IMR-90 (cell line): ENCODE measurements at places on chromosomes 3 and 15.

DNA sequence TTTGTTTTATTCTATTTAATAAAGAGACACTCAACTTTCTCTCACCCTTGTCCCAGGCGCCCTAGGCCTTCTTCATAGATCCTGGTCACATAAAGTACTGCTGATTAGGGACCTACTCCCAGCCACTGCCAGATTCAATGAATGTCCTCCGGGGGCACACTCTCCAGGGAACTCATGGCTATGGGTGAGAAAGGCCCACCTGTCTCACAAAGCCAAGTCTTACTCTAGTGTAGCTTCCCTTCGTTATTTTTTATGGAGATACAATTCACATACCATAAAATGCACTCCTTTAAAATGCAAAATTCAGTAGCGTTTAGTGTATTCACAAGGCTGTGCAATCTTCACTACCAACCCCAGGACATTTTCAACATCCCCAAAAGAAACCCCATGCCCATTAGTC, 87.8 kb downstream of the ADCY5 start:
- H3K27me3 ChIP-seq = peaks cover 46% of the 10 kb centered on the region
- H3K4me1 ChIP-seq = no peaks in the 10 kb centered on the region
- no peak overlapping the region for H3K27ac ChIP-seq
- H3K36me3 ChIP-seq = no peaks in the 10 kb centered on the region

- H3K36me3 ChIP-seq = no peaks in the 10 kb centered on the region
- no peak overlapping the region for H3K4me3 ChIP-seq
- 0 out of 2 replicates have a peak, but pooled peaks cover 3% of the 10 kb centered on the region for H3K4me1 ChIP-seq
Observed at GRCh38 chr3:78919021-78919755, 848.6 kb downstream of the ROBO1 start.

DNA sequence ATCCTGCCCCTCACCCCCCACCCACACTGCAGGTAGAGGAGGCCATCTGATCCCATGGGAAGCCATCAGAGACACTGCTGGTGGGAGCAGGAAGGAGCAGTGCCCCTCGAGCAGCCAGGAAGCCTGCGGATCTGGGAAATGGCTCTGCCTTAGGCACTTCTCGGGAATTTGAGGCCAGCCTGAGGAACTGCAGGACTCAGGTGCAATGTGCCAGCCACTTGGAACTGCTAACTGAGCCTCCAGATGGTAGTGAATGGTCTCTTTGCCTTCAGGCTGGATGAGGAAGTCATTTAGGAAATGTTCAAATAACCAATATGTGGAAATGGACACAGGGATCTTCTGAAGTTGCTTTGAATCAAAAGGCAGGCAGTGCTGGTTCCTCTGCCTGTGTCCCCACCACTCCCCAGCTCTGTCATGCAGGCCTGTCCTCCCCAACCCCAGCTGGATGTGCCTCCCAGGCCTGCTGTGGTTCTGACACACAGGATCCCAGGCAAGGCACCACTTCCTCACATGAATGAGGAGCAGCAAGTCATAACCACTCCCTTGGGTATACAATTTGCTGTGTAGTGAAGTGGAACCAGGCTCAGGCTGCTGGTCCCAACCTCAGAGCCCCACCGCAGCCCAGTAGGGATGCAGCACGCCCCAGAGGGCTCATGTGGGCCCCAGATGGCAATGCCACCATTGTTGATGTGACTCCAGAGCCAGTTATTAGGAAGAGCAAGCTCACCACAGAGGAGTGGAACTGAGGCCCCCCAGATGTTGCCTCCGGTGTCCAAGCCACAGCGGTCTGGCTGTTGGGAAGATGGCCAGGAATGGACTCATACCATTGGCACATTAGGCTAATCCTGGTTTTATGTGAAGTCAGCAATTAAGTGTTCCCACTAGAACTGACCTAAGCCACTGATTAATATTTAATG, 46.5 kb upstream of the LIMD1 start:
- H3K27me3 ChIP-seq = no peaks in the 10 kb centered on the region
- H3K27ac ChIP-seq = no peak overlapping the region
- DNase-seq = no peak

DNA sequence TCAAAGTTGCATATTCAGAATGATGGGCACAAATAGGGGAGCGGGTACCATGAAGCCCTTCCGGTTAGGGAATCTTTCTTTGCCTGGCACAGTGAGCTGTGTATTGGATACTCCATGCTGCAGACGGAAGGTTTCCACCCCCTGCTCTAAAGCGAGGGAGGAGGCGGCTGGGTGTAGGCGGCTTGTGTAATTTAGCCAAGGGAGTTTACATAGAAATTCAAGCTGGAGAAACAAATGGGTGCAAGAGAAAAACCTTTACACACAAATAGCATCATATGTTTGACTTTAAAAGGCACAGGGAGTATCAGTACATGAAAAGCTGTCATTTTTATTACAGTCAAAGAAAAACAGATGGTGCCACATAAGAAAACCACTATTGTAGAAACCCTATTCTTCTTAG, 59.3 kb upstream of the ADCY5 start:
- no peaks in the 10 kb centered on the region for H3K27me3 ChIP-seq
- DNase-seq = no peak
- H3K4me3 ChIP-seq = no peak overlapping the region
- no peak overlapping the region for H3K27ac ChIP-seq
- H3K4me1 ChIP-seq = peaks cover 6% of the 10 kb centered on the region; the same call in 1 of the 2 replicates

GRCh38 chr3:149277331-149277813, 55.7 kb upstream of the CP start:
- peaks cover 4% of the 10 kb centered on the region; the same call in 1 of the 2 replicates for H3K4me1 ChIP-seq
- peak; percentile 84 for DNase-seq
- no peaks in the 10 kb centered on the region for H3K36me3 ChIP-seq
- H3K27me3 ChIP-seq = no peaks in the 10 kb centered on the region
- H3K27ac ChIP-seq = no peak overlapping the region

GRCh38 chr3:445960-446359, 249.4 kb downstream of the CHL1 start:
- no peak for DNase-seq
- H3K27ac ChIP-seq = no peak overlapping the region
- H3K4me3 ChIP-seq = no peak overlapping the region
- H3K4me1 ChIP-seq = no peaks in the 10 kb centered on the region
- H3K36me3 ChIP-seq = no peaks in the 10 kb centered on the region

- H3K36me3 ChIP-seq = no peaks in the 10 kb centered on the region
- no peak for DNase-seq
- H3K4me1 ChIP-seq = no peaks in the 10 kb centered on the region
- no peak overlapping the region for H3K4me3 ChIP-seq
Observed at GRCh38 chr15:42073418-42073817, 20.9 kb downstream of the PLA2G4D start.

GRCh38 chr15:57205996-57206395, 170.3 kb upstream of the CGNL1 start:
- H3K27ac ChIP-seq = no peak overlapping the region
- H3K4me1 ChIP-seq = peaks cover 2% of the 10 kb centered on the region; the same call in 1 of the 2 replicates
- no peak for DNase-seq
- H3K4me3 ChIP-seq = no peak overlapping the region
- peaks cover 3% of the 10 kb centered on the region; the same call in 1 of the 2 replicates for H3K36me3 ChIP-seq

GRCh38 chr3:195570344-195570743, 13.4 kb downstream of the APOD start:
- no peaks in the 10 kb centered on the region for H3K4me1 ChIP-seq
- no peak overlapping the region for H3K27ac ChIP-seq
- no peak overlapping the region for H3K4me3 ChIP-seq
- peaks cover 49% of the 10 kb centered on the region for H3K27me3 ChIP-seq
- no peaks in the 10 kb centered on the region for H3K36me3 ChIP-seq

- H3K27me3 ChIP-seq = no peaks in the 10 kb centered on the region
- no peak overlapping the region for H3K4me3 ChIP-seq
- H3K27ac ChIP-seq = no peak overlapping the region
- DNase-seq = no peak
- peaks cover 3% of the 10 kb centered on the region for H3K36me3 ChIP-seq
Observed at GRCh38 chr15:52028431-52029093, 9.5 kb downstream of the MAPK6 start.

DNA sequence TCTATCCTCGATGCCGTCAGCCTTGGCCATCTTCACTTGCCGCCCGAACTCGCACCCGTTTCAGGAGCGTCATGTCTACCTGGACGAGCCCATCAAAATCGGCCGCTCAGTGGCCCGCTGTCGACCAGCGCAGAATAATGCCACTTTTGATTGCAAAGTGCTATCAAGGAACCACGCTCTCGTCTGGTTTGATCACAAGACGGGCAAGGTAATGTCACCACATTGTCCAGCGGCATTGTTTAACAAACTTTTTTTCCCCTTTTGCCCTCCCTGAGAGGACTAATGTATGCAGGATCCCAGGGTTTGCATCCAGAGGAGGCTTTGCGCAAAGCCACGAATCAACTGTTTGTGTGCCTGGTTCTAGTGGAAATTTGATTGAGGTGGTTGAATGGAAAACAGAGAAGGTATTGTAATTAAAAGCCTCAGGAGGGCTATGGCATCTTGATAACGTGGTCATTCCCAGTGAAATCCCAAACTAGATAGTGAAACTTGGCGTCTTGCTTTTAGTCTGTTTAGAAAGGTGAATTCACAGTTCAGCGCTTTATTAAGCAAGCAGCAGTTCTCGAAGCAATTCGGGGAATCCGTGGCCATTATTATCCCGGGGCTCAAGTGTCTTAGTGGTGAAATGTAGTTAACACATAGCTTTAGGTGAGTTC, 1.7 kb downstream of the SLMAP start:
- peaks cover 4% of the 10 kb centered on the region for H3K4me1 ChIP-seq
- H3K36me3 ChIP-seq = peaks cover 6% of the 10 kb centered on the region; the same call in 1 of the 2 replicates
- peak overlapping the region; percentile 33; the same call in 1 of the 2 replicates for H3K27ac ChIP-seq
- no peaks in the 10 kb centered on the region for H3K27me3 ChIP-seq
- H3K4me3 ChIP-seq = peak overlapping the region; percentile 84

GRCh38 chr3:120350401-120350941, 1.3 kb upstream of the LRRC58 start:
- H3K27ac ChIP-seq = peak overlapping the region; percentile 48; the same call in 1 of the 2 replicates
- no peaks in the 10 kb centered on the region for H3K36me3 ChIP-seq
- H3K4me1 ChIP-seq = peaks cover 5% of the 10 kb centered on the region
- H3K4me3 ChIP-seq = no peak overlapping the region
- peaks cover 7% of the 10 kb centered on the region; the same call in 1 of the 2 replicates for H3K27me3 ChIP-seq

- H3K27me3 ChIP-seq = no peaks in the 10 kb centered on the region
- no peaks in the 10 kb centered on the region for H3K36me3 ChIP-seq
- DNase-seq = no peak
- no peaks in the 10 kb centered on the region for H3K4me1 ChIP-seq
- no peak overlapping the region for H3K4me3 ChIP-seq
- H3K27ac ChIP-seq = no peak overlapping the region
Observed at GRCh38 chr3:140456974-140457373, 220.9 kb upstream of the TRIM42 start.

DNA sequence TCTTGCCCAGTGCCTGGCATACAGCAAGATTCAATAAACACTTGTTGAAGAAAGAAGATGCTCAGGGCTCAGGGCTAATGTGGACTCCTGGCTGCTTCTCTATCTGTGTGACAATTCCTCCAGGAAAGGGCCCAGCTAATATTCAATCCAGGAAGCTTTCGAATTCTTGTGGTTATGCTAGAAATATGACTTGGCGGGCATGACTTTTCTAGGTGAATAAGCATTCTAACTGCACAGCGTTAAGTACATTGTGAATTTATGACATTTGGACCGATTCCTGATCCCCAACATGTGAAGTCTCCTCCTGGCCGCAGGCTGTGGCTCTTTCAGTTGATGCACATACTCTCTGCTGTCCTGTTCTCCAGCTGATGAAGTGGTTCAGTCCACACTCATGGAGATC, 117.0 kb downstream of the IMPG2 start:
- H3K27ac ChIP-seq = no peak overlapping the region
- peak; percentile 17 for DNase-seq
- peaks cover 2% of the 10 kb centered on the region; the same call in 1 of the 2 replicates for H3K27me3 ChIP-seq
- H3K36me3 ChIP-seq = no peaks in the 10 kb centered on the region

DNA sequence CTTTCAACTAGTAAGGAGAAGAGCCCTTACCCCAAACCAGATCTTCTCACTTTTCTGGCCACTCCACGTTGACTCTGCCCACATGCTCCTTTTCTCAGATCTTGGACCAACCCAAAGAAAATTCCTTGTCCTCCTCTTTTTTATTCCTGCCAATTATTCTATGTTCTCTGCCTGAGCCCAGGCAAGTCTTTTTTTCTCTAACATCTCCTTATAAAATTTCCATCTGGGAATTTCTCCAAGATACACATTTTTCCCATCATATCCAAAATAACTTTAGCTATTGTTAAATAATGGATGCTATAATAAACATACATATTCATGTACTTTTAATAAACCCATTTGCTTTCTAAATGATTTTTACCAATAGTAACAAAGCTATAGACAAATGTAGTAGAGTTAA, 726.0 kb upstream of the ZNF385D start:
- no peaks in the 10 kb centered on the region for H3K36me3 ChIP-seq
- H3K27ac ChIP-seq = no peak overlapping the region
- H3K4me3 ChIP-seq = no peak overlapping the region
- H3K27me3 ChIP-seq = no peaks in the 10 kb centered on the region

- peaks cover 16% of the 10 kb centered on the region for H3K4me1 ChIP-seq
- H3K36me3 ChIP-seq = peaks cover 10% of the 10 kb centered on the region
- no peak overlapping the region for H3K27ac ChIP-seq
- no peak for DNase-seq
- H3K27me3 ChIP-seq = no peaks in the 10 kb centered on the region
- no peak overlapping the region for H3K4me3 ChIP-seq
Observed at GRCh38 chr15:41798607-41799487, 24.6 kb downstream of the MAPKBP1 start.

DNA sequence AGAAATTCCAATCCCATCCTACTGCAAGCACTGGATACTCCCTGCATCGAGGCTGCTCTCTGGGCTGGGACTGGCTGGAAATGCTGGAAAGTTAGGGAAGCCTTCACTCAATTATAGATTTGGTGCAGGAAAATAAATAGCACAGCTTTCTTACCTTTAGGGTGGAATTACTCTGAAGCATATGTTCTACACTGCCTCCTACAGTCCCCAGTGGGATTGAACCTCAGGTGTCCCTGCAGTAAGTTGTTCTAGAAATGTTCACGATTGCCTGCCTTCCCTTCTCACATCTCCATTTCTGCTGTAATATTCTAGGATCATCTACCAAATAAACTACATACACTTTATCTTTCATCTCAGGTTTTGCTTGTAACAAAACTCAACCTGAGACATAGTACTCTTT, 536.7 kb upstream of the LMCD1 start:
- no peak overlapping the region for H3K27ac ChIP-seq
- no peaks in the 10 kb centered on the region for H3K36me3 ChIP-seq
- H3K4me3 ChIP-seq = no peak overlapping the region
- DNase-seq = no peak

- no peak overlapping the region for H3K27ac ChIP-seq
- DNase-seq = no peak
- H3K36me3 ChIP-seq = no peaks in the 10 kb centered on the region
Observed at GRCh38 chr15:86392296-86392695, 312.6 kb downstream of the AGBL1 start.

- peaks cover 8% of the 10 kb centered on the region for H3K36me3 ChIP-seq
- peaks cover 4% of the 10 kb centered on the region for H3K4me1 ChIP-seq
- no peak for DNase-seq
- no peak overlapping the region for H3K27ac ChIP-seq
- H3K4me3 ChIP-seq = no peak overlapping the region
Observed at GRCh38 chr3:134180761-134181160, 69.9 kb downstream of the RYK start.

- no peak for DNase-seq
- H3K36me3 ChIP-seq = no peaks in the 10 kb centered on the region
- H3K27ac ChIP-seq = no peak overlapping the region
- no peaks in the 10 kb centered on the region for H3K27me3 ChIP-seq
Observed at GRCh38 chr3:148932972-148933371, 58.4 kb upstream of the GYG1 start.
